NCI-H1694 (cell line): ENCODE measurements at places on chromosomes 16 and 17.

DNA sequence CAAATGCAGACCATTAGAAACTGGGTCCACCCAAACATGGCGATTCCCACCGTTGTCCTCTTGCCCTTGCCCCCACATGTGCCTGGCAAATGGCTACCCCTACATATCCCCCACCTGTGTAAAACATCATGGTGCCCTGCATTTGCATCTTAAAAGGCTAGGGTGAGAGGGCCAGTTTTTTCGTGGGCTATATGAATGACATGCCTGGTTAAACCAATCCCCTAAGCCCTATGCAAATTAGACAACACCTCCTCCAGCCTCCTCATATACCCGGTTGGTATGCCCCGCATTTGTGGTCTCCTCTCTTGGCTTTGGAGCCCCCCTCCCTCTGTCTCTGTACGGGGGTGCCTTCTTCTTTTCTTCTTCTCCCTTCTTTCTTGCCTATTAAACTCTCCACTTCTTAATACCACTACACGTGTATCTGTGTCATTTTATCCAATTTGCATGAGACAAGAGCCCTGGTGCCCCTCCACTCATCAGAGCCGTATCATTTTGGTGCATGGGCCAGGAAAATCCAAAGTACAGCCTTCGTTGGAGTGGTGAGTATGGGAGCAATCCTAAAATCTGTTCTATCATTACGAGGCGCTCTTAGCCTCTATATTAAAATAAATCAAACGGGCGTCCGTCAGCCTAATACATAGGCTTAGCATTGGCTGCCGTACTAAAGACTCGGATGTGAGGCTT lies 30.1 kb downstream of the QPRT start:
- no peak for DNase-seq

GRCh38 chr16:13919330-13919682 lies 648 bp upstream of the ERCC4 start:
- DNase-seq, result peak; percentile 39

DNA sequence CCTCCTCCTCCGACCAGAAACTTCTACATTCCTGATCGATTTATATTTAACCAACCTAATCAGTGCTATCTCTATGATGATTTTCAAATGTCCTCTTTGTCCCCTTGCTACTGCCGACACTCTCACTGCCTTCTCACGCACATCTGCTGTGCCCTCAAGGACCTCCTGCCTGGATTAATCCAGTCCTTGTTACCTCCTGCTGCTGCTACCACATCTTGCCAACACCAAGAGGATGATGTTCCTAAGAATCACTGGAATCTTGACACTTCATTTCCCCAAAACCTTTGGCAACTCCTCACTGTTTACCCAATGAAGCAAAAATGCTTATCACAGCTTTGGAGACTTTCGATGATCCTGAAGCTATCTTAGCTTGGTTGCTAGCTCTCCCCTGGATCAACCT lies 287.3 kb upstream of the AXIN2 start:
- no peak for DNase-seq

DNA sequence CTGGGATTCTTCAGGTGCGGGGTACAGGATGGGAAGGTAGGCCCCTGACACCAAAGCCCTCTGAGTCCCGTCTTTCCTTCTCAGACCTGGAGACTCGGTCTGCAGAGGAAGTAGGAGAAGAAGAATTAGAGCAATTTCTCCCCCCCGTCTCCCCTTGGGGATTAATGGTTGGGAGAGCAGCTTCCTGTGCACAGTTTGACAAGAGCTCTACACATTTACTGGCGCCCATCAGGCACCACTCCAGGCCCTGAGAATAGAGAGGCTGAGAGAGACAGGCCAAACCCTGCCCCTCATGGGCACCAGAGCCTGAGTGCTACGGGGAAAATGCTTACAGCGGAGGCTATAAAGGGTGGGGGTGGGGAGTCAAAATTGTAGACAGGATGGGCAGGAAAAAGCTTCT lies 3.5 kb upstream of the C16orf74 start:
- no peak for DNase-seq

DNA sequence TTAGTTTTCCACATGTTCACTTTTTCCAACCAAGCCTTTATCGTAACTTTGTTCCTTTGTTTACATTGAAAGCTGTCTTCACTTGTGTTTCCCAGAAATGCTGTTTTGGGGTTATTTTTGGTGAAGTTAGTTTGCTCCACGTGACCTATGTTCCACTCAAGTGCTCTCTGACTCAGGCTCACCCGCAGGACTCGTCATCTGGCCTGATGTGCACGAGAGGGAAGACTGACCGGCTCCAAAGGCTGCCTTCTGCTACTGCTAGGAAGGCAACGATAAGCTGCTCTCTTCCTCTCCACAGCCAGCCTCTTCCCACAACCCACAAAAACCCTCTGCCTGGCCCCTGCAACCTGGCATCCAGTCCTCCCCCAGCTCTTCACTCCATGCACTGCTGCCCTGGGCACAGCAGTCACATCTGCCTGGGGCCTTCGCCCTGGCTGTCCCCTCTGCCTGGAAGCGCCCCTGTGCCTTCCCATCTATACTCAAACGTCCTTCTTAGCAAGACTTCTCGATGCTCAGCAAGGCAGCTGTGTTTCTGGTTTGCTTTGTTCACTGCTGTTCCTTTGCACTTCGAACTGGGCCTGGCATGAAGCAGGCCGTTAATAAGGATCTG lies 28.0 kb downstream of the ZCCHC14 start:
- no peak for DNase-seq

DNA sequence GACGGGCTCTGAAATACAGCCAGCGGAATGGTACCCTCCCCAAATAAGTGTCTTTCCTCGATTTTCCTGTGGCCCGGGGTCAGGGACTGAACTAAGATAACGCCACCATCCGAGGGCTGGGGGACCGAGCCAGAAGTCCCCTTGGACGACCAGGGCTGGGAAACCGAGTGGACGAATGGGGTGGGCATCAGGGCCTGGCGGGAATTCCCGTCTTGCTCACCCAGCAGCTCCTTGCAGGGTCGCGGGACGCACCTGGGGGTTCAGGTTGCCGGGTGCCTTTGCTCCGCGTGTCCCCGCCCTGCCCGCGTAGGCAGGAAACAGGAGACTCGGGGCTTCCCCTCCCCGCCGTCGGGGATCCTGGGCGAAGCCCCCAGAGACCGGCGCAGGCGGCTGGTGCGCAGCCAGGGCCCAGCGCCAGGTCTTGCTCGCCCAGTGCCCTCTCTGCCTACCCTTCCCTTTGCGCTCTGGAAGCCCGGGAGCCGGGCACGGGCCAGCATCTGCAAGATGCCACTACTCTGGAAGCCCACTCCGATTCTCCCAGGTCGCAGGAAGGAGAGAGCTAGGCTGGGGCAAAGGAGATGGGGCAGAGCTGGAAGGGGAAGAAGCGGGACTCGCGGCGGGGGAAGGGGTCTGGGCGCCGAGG lies 665 bp upstream of the GRIN2C start:
- no peak for DNase-seq

DNA sequence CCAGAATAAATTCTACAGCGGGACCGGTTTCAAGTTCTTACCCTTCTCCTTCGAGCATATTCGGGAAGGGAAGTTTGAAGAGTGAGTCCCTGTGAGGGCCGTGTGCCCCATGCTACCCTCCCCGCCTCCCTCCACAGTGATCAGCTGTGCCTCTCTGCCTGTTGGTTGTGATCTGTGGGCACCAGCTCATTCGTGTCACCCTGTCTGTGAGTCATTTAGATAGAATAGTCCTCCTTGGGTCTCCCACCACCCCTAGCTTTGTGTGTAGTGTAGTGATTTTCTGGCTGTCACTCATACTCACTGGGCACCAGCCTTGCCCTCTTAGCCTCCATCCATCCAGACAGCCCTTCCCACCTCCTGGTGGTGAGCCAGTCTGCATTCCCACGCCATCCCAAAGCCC lies 15.0 kb upstream of the NAGLU start:
- no peak for DNase-seq

- no peak for DNase-seq
Measured at GRCh38 chr17:61362396-61362795, 37.2 kb upstream of the TBX2 start.

- DNase-seq, result no peak
Measured at GRCh38 chr17:9409878-9410277, 165.7 kb downstream of the STX8 start.

DNA sequence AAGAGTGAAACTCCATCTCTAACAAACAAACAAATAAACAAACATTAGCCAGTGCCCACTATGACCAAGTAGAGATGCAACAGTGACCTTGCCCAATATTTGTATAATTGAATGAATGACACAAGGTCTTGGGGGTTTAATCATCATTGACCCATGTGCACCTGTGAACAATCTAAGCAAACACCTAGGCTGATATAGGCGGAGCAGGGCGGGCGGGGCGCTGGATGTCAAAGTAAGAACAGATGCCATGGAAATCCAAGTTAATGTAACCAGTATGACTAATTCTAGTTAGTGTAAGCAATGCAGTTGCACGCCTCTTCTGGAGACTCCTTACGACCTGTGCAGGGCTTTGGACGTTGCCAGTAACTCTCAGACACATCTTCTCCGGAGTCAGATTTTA lies 17.6 kb downstream of the RCVRN start:
- DNase-seq, result no peak

- DNase-seq, result peak; percentile 77
Measured at GRCh38 chr17:58006560-58006923, 504 bp downstream of the SRSF1 start.
